ENCODE measurements at places on chromosomes 2 and 18.

GRCh38 chr18:57353940-57354461, 1.6 kb downstream of the ST8SIA3 start:
- no peak for DNase-seq

DNA sequence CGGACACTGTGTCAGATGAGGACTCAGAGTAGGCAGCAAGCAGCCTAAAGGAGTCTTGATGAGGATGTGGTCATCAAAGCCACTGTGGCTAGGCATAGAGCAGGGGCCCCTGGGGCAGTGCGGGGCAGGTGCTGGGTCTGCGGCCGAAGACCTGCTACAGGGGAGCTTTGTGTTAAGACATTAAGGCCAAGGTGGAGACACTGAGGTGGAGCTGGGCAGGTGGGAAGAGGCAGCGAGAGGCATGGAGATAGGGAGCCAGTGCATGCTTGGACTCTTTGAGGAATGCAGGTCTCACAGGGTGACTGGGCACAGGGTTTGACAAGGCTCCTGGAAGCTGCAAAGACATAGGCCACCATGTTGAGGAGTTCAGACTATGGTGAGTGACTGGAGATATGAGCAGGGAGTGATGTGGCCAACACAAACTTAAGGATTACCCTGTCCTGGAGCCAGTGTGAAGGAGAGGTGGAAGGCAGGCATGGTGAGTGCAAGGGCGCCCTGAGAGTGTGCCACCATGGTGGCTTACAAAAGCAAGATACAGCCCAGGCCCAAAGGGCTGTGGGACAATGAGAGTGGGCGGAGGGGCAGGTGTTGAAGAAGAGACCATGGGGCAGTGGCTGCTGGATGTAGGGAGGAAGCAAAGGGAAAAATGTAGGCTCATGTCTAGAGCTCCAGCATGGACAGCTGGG, 450.9 kb upstream of the HS6ST1 start:
- no peak for DNase-seq

DNA sequence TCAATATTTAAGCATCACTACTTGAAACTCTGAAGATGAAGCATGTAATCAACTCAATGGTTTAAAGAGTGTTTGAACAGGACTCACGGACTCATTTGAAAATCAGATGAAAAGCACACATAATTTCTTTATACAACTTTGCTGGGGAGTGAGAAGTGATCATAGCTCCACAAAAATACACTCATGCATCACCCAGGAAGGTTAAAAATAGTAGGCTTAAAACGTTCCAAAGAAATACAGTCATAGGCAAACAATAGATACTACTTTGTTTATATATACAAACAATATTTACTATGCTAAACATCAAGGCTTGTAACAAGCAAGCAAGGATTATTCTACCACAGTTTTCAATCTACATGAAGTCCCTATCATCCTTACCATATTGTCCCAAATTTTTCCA, 11.6 kb downstream of the HNRNPLL start:
- no peak for DNase-seq

GRCh38 chr2:60213865-60214625, 339.4 kb downstream of the BCL11A start:
- peak; percentile 72 for DNase-seq

- no peak for DNase-seq
Observed at GRCh38 chr2:189018631-189019030, 44.5 kb downstream of the COL3A1 start.

- DNase-seq, result no peak
Observed at GRCh38 chr2:131801210-131801744, 273.6 kb downstream of the CCDC74A start.

DNA sequence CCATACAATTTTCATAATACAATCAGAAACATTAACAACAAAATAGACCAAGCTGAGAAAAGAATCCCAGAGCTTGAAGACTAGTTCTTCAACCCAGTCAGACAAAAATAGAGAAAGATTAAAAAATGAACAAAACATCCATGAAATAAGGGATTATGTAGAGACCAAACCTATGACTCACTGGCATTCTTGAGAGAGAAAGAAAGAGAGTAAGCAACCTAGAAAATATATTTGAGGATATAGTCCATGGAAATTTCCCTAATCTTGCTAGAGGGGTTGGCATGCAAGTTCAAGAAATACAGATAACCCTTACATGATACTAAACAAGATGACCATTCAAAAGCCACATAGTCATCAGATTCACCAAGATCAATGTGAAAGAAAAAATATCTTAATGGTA, 281.7 kb downstream of the CCDC85A start:
- DNase-seq, result no peak

- DNase-seq, result no peak
Observed at GRCh38 chr2:36951574-36951973, 14.8 kb downstream of the STRN start.

DNA sequence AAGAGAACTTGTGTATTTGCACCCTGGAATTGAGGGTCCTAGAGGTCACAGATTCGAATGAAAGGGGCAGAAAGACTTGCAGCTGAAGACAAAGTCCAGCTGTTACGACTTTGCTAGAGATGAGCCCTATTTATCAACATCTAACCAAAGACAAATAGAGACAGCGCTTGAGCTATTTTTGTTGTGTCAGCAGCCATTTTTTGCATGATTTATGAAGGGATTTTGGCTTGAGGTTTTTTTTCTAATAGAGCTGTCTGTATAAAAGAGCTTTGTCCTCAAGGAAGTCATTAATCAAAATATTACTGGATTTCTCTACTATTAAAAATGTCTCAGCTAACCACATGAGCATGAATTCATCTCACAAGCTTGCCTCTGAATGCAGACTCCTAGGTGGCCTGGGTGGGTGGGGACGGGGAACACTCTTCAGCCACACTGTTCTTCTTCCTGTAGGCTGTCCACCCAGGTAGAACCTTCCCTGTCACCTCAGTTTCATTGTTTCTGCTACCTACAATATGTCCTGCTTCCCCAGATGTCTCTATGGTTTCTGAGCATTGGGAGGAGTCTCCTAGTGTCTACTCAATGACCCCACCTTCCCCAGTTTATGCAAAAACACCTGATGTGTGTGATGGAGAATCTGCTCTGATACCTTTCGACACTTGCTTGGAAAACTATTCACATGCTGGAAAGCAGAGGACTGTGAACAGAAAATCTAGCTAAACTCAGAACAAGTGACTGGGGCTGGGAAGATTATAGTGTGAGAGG, 7.2 kb upstream of the CD226 start:
- DNase-seq, result no peak

- DNase-seq, result no peak
Observed at GRCh38 chr2:24457696-24458386, 33.2 kb upstream of the NCOA1 start.

- no peak for DNase-seq
Observed at GRCh38 chr2:32258242-32258641, 6.4 kb downstream of the NLRC4 start.

GRCh38 chr2:236333417-236334121, 69.4 kb upstream of the ASB18 start:
- no peak for DNase-seq

DNA sequence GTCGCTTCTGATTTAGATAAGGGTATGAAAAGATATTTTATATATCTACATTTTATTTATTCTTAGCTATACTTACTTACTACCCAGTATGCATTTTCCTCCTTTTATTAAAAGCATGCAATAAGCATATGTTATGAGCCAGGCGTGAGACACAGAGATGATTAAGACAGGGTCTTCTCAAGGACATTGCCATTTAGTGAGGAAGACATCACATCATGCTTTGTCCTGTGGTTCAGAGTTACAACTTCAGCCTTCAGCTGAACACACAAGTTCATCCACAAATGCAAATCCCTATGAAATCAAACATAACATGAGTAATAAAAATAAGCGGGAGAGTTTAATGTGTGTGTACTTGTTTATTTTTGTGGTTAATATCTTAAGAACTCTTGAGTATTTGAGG, 30.2 kb downstream of the GRHL1 start:
- no peak for DNase-seq

DNA sequence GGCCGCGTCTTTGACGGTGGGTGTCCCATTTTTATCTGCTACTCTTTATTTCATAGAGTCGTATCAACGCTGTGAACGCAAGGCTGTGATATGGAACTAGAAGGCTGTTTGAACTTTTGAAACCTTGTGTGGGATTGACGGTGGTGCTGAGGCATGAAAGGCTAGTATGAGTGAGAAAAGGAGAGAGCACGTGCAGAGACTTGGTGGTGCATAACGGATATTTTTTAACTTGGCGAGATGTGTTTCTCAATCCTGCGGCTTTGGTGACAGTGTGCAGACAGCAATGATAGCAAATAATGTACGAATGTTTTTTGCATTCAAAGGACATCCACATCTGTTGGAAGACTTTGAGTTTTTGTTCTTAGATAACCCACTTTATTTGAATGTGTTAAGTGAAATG, 6.2 kb downstream of the HES6 start:
- DNase-seq, result no peak

DNA sequence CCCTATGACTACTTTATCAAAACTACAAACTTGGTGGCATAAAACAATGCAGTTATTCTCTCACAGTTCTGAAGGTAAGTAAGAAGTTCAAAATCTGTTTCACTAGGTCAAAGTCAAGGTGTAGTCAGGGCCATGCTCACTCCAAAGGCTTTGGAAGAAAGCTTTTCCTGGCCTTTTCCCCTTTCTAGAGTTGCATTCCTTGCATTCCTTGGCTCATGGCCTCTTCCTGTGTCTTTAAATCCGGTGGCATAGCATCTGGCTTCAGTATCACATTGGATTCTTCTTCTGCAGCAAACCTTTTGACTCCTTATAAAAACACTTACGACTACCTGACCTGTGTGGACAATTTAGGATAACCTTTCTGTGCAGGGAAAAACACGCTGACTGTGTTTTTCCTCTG, 543.5 kb upstream of the HNMT start:
- DNase-seq, result no peak

DNA sequence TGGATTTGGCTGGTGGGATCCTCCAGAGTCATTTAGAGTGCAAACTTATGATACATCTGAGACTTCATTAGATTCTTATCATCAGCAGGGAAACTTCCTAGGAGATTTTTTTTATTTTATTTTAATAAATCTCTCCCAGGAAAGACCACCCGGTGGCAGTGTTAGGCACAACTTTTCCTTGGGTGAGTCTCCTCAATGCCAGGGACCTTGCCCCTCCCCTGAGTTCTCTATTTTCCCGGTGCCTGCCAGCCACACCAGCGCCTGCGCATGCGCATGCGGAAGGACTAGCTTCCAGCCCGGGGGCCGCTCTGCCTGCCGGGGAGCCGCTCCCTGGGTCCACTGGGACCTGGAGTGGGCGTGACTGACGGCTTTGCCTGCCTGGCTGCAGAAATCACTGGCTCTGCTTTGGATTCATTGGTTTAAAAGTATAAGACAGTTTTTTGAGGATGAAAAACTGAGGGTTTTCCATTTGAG, 86.6 kb downstream of the TMEM182 start:
- no peak for DNase-seq

- no peak for DNase-seq
Observed at GRCh38 chr2:176137906-176138305, 8.4 kb downstream of the HOXD8 start.

GRCh38 chr18:74793746-74794145, 196.1 kb downstream of the ZNF407 start:
- DNase-seq, result no peak

- peak; percentile 55 for DNase-seq
Observed at GRCh38 chr2:229922449-229923386, at the start of gene FBXO36. Gene FBXO36 (plus strand): TSS chr2:229922503. CDS start chr2:229922514, 11 bp downstream.

DNA sequence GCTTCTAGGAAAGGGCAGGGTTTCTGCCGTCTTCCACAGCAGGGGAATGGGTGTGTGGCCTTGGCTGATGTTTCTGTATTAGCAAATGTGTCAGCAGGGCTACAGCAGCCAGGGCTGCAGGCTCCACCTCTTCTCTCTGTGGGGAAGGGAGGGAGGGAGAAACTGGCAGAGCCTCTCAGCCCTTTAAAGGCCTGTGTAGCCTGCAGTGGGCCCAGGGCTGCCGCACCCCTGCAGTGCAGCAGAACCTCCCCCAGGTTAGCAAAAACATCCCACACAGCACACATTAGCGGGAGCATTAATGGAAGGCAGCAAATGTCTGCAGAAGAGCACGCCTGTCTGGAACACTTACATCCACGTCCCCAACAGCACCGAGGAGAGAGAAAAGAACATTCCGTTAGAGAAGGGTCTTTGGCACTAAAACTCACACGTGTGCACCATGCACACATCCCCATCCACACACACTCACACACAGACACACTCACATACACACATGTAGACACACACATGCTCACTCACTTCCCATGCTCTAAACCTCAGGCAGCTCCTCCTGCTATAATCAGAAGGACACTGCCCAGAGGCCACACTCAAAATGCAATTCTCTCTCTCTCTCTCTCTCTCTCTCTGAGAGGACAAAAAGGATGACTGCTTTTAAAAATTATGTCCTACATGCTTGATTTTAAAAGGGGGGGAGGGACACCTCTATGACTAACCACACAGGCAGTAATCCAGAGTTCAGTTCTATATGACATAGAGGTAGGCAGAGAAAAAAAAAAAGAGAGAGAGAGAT, 24.1 kb downstream of the MRPL35 start:
- no peak for DNase-seq

DNA sequence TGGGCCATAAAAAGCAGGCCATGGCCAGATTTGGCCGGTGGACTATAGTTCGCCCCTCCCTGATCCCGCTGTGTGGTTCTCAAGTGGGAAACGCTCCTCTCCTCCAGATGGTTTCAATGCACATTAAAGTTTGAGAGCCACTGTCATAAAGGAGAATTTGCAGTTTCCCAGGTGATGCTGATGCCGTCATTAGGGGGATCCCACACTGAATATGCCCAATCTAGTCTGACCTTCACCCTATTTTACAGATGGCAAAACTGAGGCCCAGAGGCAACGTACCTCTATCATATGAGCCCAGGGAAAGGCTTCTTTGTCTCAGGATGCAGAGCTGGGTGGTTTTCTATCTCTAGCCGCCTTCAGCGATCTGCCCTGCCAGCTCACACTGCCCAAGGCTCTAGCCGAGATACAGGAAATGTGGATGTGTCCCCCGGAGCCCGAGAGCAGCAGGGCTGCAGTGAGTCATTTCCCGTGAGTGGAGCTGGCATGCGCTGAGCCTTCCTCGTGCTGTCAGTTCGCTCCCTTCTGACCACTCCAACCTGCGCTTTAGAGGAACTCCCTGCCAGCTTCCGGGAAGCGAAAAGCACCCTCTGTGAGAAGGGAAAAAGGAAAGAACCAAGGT, 116.2 kb downstream of the SMAD7 start:
- DNase-seq, result no peak

- no peak for DNase-seq
Observed at GRCh38 chr2:241892299-241893137, 23.0 kb downstream of the RTP5 start.

GRCh38 chr2:179788104-179788503, 73.3 kb downstream of the ZNF385B start:
- no peak for DNase-seq

DNA sequence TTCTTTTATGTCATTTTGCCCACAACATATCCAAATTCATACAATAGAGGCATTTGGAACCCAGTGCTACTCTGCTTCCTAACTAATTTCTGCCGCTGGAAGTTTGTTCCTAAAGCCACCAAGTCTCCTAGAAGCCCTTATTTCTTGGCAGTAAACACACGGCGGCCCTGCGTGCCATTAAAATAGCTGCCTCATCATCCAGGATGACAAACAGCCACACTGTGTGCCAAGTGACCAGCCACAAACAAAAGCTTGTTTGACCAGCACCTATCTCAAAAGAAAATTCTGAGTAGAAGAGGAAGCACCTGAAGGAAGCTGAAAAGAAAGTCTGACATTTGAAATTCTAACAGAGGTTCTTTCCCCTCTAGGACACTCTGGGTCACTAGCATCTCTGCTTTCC, 64.2 kb downstream of the BCL11A start:
- DNase-seq, result no peak
